ENCODE measurements at places on chromosomes 6 and 20. TPM values are rescaled to one million over a fixed set of nuclear protein-coding genes. Genes with fewer than 3 reads are reported as not detected.

Gene CST11
- total RNA-seq, result not detected

Gene C20orf204
- 1.2 TPM for total RNA-seq

Gene DACT2
- total RNA-seq, result 0.62 TPM

GRCh38 chr20:11429168-11429567 lies 488.5 kb upstream of the BTBD3 start:
- DNase-seq, result no peak

GRCh38 chr20:47318586-47319516 lies 37.6 kb downstream of the ZMYND8 start:
- peak; percentile 46 for DNase-seq

DNA sequence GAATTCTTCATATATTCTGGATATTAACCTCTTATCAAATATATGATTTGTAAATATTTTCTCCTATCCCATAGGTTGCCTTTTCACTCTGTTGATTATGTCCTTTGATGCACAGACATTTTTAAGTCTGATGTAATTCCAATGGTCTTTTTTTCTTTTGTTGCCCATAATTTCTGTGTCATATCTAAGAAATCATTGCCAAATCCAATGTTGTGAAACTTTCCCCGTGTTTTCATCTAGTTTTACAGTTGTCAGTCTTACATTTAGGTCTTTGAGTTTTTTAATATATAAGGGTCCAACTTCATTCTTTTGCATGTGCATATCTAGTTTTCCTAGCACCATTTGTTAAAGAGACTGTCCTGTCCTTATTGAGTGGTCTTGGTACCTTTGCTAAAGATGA lies 111.5 kb downstream of the SESN1 start:
- DNase-seq, result no peak

GRCh38 chr6:165944002-165944466 lies 223.6 kb downstream of the TBXT start:
- DNase-seq, result no peak

DNA sequence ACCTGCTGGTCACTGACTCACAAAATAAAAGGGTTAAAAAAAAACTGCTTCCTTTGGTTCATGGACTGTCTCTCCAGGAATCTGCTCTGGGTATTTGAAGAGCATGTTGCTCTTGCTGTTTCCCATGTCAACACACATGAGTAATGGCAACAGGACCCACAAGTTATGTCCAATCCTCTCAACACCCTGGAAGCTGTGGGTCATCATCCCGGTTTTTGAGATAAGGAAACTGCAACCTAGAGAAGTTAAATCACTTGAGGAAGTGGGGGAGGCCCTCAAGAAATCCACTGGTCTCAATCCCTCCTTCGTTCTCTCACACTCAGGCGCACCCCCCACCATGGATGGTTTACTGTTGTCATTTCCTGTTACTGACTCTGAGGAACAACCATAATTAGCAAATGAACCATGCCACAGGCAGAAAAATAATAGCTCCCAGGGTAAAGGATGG lies 12.4 kb downstream of the MAP1LC3A start:
- DNase-seq, result no peak

Data from occipital lobe (tissue), 3 donors.